ENCODE measurements at places on chromosomes 1 and 21.

- no peak for DNase-seq
These were observed 535 bp downstream of the SETD4 start for GRCh38 chr21:36059823-36060158.

- DNase-seq, result no peak
These were observed 195.0 kb downstream of the ROR1 start for GRCh38 chr1:63968663-63969440.

DNA sequence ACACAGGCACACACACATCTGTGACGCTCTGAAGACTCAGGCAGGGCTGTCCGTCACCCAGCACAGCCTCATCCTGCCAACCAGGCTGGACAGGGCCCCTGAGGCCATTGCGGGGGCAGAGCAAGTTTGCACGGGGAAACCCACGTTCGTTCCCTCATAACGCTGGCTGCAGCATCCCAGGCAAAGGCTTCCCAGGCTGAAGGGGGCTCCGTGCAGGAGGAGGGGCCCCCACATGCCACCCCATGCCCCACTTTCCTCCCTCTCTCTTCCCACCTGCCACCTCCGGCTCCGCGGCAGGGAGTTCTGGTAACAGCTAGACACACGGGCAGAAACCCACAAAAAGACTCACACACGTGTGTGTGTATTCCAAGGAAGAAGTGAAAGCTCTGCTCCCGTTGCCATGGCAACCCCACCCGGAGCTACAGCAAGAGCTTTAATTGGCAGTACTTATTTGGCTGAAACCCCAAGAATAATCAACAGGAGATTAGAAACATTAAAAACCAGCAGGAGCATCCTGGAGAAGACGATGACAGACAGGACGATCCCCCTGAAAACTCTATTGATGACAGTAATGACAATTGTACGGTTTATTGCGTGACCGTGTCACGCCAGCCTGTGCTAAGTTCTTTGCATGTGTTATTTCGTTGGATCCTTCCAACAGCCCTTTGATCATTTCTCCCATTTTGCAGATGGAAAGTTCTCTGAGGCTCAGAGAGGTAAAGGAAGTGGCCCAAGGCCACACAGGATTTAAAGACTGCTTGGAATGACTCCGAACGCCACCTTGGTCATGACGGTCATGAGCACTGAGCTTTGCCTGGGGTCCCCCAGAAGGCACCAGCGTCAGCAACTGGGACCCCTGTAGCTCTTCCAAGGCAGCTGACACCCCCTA is 247.1 kb downstream of the NPHP4 start:
- DNase-seq, result no peak

DNA sequence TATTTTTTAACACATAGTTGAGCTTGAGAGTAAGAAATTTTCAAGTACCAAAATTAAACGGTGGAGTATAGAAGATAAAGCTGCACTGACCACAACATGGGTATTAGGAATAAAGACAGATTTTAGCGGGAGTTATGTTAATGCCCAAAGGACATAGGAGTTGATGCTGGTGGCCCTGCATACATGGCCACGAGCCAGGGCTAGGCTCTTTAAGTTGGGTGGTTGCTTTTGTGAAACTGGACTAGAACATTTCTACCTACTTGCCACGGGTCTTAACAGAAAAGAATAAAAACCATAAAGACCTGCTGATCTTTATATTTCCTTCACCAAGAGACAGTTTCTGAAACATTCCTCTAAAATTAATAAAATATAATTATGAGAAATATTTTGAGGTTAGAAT is 14.9 kb downstream of the EDEM3 start:
- DNase-seq, result no peak

DNA sequence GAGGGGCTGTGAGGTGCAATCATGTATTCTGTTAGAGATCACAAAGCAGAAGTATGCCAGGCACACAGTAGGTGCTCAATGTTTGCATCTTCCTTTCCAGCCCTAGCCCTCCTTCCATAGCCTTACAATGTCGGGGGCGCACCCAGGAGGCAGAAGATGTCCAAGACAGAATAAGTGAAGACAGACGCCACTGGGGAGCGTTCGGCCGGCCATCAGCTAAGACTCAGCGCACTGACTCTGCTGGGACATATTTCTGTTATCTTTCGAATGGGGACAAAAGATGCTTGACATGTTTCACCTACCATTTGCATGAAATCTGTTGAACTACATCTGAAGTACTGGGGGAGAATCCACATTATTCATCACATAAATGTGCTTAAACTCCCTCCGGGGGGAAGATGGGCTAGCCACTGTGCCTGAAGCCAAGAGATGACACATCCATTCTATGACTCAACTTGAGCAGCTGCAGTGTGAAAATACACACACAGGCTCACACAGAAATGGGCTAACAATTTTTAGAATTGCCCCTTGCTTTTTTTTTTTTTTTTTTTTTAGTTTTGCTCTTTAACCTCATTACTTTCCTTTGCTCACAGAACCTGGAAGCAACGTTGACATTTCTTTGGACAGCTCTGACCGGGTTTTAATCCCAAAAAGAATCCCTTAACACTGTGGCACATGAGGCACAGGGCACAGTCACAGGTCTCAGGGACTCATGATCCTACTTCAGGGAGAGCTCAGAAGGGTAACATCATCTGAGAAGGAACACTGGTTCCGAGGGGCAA is 7.9 kb downstream of the TIAM1 start:
- no peak for DNase-seq

GRCh38 chr1:16143005-16143565 is 12.8 kb downstream of the EPHA2 start:
- no peak for DNase-seq

All from CD4-positive, alpha-beta T cell (primary cell).